ENCODE measurements at places on chromosomes 11 and 22.

DNA sequence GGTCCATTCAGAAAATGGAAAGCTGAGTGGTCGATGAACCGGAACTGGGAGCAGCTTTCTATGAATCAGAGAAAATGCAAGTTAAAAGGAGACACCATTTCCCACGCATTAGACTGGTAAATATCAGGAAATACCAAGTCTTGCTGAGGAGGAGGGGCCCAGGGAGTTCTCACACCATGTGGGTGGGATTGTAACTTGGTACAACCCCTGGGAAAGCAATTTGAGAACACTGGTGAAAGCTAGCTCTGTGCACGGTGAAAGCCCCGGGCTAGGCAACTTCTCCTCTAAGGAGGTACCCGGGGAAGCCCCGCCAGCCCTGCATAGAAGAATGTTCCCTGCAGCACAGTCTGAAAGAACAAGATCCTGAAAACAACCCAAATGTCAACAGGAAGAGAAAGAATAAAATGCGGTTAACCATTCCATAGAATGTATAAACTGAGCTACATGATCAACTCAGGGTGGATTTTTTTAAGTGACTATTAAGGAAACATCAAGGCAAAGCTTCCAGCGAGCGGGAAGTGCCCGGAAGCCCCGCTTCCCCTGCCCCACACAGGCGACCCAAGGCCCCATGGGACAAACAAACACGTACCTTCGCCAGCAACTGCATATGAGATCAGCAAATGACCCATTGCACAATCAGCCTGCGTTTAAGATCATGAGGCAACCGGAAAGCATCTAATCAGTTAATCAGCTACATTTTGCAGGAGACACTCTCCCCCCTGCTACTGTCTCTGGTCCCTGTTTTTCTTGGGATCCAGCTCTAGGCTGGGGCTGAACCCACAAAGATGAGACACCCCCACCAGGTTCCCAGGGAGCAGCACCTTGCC is 11.3 kb downstream of the SHANK2 start:
- DNase-seq: no peak

GRCh38 chr22:35736701-35737100 is 19.0 kb downstream of the APOL5 start:
- DNase-seq: no peak

DNA sequence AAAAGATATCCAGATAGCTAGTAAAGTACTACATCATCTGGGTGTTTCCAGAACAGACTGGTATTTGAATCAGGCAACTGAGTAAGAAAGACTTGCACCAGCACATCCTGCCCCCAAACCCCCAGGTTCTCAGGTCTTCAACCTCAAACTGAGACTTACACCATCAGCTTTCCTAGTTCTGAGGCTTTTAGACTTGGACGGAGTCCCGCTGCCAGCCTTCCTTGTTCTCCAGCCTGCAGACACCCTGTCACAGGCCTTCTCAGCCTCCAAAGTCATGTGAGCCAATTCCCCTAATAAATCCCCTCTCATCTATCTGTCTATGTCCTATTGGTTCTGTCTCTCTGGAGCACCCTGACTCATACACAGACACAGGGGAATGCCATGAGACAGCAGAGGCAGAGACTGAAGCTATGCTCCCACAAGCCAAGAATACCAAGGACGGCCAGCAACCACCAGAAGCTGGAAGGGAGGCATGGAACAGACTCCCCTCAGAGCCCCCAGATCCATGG is 10.9 kb downstream of the SMCO4 start:
- no peak for DNase-seq

GRCh38 chr22:27984001-27984695 is 65.1 kb upstream of the PITPNB start:
- no peak for DNase-seq

GRCh38 chr11:92123540-92123939 is 101.1 kb upstream of the FAT3 start:
- no peak for DNase-seq

DNA sequence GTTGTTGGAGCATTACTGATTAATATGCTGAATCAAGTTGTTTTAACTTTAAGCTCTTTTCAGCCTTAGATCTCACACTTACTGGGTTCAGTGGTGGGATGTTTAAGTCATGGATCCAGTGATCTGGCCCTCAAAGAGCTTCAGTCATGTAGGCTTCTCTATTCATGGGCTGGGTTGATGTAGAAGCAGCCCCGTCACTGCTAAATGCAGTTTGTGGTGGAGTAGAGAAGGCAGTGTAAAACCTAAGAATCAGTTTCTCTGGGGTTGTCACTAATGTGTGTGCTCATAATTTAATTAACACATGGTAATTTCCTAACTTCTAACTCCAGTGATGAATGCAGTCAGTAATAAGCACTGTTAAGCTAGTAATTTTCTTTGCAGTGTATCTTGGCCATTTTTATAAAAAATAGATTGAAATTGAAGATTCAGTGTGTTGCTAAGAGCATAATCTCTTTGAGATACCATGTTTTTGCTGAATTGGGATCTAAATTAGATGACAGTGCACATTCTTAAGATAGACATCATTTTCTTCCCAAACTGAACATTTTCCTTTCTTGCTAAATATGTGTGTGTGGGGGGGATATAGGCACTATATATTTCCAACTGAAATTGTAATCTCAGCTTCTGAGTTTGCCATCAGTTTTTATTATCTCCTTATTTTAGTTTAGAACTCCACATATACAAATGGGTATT is 9.0 kb downstream of the SPCS2 start:
- no peak for DNase-seq

GRCh38 chr11:76609736-76610370 is 60.7 kb downstream of the LRRC32 start:
- DNase-seq: no peak

- no peak for DNase-seq
These were observed 62.4 kb downstream of the TRMU start for GRCh38 chr22:46397951-46398350.

DNA sequence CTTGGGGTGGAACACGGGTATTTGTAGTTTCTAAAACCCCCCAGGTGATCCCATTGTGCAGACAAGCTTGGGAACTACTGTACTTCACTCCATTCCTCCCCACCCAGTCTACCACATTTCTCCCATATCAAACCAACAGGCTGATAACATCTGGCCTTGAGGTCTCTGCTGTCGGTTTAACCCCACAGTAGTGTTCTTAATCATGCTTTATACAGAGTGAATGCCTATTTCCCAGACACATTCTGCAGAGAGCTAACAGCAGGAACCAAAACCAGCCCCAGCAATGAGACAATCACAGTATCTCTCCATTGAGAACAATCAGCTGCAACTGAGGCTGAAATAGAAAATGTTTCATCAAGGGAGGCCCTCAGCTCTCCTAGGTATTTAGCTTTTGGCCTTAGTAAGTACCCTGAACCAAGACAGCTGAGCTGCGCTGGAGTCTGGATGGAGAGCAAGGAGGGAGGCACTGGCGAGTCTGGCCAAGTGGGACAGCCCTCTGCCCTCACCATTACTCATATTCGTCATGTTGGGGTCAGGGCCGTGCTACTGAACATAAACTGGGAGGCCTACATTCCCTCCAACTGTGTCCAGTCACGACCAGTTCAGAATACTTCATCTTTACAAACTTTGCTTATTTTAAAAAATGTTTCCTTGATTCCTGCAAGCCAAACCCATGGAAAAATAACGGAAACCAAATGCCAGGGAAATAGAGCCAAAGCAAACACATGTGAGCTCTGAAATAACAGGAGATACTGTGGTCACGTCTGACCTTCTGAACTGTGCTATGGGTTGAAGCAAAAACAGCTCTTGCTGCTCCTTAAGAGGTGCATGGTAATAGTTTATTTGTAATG is 81.0 kb downstream of the CCDC34 start:
- no peak for DNase-seq

DNA sequence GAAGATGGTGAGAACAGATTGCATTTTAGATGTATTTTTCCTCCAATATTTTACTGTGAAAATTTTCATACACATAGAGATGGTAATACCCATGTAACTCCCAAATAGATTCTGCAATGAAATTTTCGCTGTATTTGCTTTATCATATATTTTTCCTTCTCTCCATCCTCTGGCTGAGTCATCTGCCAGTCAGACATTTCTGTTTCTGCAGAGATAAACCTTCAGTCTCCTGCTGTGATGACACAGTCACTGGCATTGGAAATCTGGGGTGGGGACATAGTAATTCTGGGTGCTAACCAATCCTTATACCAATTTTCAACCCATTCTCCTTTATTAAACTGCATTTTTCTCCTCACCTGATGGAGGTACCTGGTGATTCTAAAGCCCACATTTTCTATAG is 33.7 kb downstream of the SVIP start:
- DNase-seq: no peak

- no peak for DNase-seq
These were observed 51.2 kb upstream of the BIRC3 start for GRCh38 chr11:102266099-102266498.

GRCh38 chr11:86459682-86460460 is 85.2 kb downstream of the CCDC81 start:
- DNase-seq: no peak

DNA sequence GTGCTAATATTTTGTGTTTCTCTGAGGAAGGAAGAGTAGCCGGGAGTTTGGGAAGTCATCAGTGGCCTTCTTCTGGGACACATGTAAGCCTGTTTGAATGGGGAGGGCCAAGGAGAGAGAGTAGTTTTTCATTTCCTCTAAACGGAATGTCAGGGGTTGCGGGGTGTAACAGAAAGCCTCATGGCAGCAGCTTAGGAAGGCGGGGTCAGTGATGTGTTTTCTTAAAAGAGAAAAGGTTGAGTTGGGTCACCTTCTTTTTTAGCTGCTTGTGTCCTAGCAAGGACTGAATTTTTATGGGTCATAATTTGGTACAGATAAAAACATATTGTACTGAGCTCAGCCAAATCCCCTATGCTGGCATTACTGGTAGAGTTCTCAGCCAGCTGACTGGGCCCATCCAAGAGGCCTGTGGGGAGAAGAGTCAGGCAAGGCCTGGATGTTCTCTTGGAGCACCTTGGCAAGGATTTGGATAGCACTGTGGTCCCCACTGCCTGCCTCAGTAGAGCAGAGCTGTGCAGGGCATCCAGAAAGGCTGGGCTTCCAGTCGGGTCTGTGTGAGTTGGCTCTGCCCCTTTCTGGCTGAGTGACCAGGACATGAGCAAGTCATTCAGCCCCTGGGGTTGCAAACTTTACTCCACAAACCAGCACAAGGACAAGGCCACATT is 29.4 kb upstream of the NAV2 start:
- no peak for DNase-seq

DNA sequence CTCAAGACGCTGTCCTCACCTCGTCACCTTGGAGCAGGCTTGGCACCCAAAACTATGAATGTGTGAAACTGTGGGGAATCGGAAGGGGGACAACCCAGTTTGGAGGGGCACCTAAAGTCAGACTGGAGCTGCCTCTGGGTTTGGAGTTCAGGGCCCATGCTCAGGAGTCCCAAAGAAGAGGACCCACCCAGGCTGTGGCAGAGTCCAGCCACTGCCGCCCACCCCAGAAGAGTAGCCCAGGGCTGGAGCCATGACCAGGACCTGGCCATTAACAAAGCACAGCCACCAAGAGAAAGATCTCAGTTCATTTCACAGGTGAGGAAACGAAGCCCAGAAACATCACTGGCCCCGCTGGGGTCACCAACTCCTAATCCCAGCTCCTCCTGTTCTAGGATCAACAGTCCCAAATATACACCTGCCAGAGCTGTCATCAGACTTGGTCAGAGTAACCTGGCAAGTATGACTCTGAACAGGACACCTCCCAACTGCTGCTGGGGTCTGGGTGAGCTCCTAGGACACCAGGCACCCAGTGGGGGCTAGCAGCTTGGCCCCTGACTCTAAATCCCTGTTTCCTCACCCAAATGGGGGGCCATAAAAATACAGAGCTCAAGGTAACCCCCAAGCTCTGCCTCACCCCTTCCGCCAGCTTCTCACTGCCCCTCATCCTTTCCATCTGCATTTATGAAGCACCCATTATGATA is 2.7 kb downstream of the RAB3IL1 start:
- DNase-seq: no peak

DNA sequence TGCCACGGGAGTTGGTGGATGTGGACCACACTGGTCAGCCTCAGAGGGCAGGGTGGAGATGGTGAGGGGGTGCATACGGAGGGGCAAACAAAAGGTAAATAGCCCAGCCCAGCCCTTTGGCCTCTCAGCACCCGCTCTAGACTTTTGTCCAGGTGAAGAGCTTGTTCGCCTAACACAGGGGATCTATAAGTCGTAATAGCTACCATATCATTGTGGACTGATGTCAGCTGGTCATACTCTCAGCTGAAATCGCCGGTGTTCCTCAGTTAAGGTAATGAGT is 27.0 kb upstream of the TREH start:
- no peak for DNase-seq

GRCh38 chr22:37533995-37534394 is 14.8 kb upstream of the CARD10 start:
- no peak for DNase-seq

GRCh38 chr11:86594746-86595145 is 77.7 kb downstream of the ME3 start:
- no peak for DNase-seq

GRCh38 chr11:120238968-120239620 is 846 bp upstream of the POU2F3 start:
- no peak for DNase-seq

GRCh38 chr11:833114-833791 is 501 bp downstream of the CD151 start:
- no peak for DNase-seq

DNA sequence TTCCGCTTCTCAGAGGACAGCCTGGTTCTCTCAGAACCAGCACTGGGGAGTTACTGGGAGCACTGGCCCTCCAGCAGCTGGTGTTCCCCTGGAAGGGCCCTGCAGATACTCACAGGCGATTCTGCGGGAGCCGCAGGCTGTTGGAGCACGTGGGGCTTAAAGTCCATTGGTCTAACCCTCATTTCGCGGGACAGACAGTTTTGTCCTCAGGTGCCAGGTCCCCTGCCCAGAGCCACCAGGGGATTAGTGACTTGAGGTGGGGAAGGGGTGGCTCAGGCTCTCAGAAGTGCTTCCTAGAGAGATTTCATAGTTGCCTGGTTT is 53.9 kb downstream of the CACNA1I start:
- no peak for DNase-seq

DNA sequence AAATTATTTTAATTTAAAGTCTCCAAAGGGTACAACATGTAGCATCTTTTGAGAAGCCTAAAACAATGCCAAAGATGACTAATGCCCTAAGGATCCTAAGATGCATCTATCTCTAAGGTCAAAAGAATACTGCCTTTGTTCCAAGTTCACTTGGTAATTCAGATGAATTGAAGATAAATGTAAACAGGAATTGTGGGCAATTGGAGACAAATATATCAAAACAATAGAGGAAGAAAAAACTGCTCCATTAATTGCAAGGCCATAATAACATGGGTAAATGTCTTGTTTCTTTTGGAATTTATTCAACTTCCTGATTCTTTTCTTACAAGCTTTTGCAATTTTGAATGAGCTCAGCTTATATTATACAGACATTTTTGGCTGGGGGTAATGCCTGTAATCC is 338.6 kb downstream of the TTC28 start:
- DNase-seq: no peak

DNA sequence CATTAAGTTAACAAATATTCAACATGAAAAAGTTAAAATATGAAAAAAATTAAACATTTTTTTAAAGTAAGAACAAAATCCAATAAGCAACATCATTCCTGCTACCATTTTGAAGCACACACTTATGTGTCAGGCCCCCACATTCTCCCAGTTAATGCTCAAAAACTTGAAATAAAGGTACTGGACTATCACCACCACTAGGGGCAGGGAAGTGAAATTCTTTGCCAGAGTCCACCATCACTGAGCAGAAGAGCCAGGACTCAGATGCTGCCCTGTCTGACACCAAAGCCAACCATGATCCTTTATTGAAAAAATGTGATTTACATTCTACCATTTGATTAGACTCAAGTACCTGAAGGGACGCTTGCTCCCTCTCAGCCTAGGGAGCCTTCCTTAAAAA is 39.1 kb downstream of the PITPNB start:
- DNase-seq: no peak
